ENCODE measurements at places on chromosomes 1 and 21.

GRCh38 chr1:52153010-52153409 lies 11.1 kb downstream of the ZFYVE9 start:
- DNase-seq: no peak

GRCh38 chr1:164602101-164602422 lies 43.1 kb downstream of the PBX1 start:
- no peak for DNase-seq

GRCh38 chr1:44634606-44635189 lies 39.6 kb downstream of the TMEM53 start:
- no peak for DNase-seq

GRCh38 chr21:32094804-32095203 lies 184.0 kb downstream of the MIS18A start:
- no peak for DNase-seq

DNA sequence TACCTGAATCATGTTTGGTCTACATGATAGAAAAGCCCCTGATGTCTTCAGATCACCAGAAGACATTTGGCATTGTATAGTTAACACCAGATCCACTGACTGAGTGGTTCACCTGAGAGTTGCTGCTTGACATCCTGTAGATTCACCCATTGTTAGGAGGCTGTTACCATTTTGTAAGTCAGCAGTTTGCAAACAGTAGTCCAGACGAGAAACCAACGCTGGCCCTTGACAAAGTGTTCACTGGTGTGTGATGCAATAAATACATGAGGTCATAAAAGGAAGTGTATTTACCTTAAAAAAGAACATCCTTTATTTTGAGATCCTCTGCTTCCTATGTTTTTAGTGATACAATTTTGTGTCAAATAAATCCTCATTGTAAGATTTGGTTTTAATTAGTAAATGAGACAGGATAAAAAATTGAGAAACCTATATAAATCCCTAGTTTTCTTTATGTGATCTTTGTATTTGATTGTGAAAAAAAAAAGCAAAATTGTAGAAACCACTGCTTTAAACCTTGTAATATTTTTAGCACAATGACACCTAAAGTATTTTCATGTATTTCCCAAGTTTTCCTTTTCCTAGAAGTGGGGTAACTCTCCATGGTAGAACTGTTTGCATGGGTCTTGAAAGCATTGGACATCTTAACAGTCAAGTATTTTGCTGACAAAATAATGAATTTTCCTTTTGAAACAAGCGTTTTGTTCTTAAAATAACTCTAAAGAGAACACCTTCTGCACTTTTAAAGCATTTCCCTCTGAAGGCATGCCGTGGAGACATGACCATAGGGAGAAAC lies 204.3 kb downstream of the FGGY start:
- no peak for DNase-seq

- peak; percentile 46 for DNase-seq
These were observed 974.8 kb downstream of the ADGRL2 start for GRCh38 chr1:82775406-82776000.

DNA sequence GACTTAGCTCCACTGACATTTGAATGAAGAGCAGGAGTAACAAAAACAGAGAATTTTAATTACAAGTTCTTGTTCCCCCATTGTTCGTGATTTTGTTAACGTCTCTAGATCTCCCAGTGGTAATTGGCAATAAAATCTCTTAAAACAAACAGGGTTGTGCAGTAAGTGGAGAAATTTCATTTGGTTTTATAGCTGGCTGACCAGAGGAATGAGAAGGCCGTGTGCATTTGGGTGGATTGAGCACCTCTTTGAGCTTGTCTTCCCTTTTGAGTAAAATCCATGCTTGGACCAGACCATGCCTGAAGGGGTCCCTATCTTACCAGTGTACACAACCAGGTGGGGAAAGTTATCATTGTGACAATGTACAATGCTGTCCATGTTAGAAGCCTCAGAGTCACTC lies 137.8 kb downstream of the HIVEP3 start:
- DNase-seq: no peak

DNA sequence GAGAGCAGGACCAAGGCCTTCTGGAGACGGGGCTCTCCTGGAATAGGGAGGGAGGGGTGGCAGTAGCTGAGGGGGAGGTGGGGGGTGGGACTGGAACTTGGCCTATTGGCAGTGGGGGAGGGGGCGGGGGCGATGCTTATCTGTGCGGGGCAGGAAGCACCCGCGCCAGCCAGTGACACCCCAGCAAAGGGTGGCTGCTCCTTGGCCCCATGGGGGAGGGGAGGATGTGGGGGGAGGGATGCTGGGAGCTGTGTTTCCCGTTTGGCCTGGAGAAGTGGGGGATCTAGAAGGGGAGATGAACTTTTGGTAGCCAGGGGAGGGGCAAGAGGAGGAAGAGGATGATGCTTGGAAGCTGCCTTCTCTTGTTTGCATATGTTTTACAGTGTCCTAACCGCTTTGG lies 11.0 kb downstream of the ZBTB7B start:
- peak; percentile 62 for DNase-seq

DNA sequence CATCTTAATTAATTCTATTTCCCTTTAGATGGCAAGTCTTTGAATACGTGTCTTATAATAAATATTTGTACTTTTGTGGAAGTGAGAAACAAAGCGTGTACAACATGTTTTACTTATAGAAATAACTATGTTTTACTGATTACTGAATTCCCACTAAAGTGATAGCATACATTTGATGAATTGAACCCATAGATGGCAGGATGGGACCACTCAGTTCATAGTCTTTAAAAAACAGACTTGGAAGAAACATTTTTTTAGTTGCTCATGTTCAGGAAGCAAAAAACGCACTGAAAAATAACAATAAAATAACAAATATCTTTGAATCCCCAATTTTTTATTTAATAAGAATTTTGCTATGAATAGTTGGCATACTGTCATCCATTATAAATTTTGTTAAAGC lies 507.1 kb upstream of the ZRANB2 start:
- peak; percentile 25 for DNase-seq

GRCh38 chr1:114710360-114710759 lies 6.2 kb downstream of the NRAS start:
- DNase-seq: no peak

DNA sequence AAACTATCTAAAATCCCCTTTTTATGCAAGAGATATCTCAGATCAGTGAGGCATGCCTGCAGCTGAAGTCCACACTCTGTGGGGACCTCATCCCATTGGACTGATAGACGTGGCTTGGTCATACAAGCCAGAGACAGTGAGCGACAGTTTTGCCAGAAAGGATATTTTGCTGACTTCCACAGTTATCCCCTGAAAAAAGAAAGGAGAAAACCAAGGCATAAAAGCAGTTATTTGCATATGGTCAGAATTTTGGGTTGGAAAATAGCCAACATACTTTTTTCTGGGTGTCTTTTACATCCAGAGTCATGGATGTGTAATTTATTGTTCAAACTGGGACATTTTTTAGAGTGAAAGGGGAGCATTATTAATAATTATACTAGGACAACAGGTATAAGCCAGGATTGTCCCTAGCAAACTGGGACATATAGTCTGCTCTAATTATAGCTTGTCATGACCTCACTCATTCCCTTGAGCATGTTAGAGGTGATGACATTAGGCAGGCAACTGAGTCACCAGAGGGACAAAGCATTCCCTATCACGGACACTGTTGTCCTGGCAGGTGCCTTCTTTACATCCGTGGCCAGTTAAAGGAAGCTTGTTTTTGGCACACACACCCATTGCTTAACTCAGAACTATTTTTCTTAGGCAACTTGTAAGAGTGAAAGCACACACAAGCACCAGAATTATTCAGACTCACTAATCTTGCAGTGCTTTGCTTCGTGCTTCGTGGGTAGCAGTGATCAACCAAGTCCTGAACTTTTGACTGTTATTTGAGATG lies 65.5 kb downstream of the PRRX1 start:
- no peak for DNase-seq

DNA sequence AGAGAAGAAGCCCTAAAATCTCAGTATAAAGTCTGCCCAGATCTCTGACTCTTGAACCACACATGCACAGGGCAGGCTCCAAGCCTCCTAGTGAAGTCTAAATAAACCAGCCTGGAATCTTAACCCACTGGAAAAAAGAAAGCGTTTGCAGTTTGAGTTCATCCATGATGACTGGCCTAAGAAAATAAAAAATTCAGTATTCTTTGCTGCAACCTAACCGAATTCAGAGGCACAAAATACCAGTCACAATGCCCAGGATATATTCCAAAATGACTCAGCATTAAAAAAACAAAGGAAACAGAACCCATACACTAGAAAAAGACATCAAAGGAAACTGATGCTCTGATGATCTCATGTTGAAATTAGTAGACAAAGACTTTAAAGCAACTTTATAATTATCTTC lies 269.2 kb downstream of the SDCCAG8 start:
- no peak for DNase-seq

- DNase-seq: no peak
These were observed 32.8 kb downstream of the WNT9A start for GRCh38 chr1:227914801-227915563.

- DNase-seq: no peak
These were observed 13.6 kb upstream of the NDC1 start for GRCh38 chr1:53851571-53852285.

GRCh38 chr1:24459551-24460266 lies 42.9 kb upstream of the RCAN3 start:
- DNase-seq: no peak

Data from hematopoietic multipotent progenitor cell treated with erythropoietin and hydrocortisone succinate and interleukin-3 and kit ligand, for 8 days (in vitro differentiated cells).